ENCODE measurements at places on chromosomes 6 and 20.

GRCh38 chr6:1519597-1519996 lies 90.1 kb upstream of the FOXC1 start:
- no peak for DNase-seq

GRCh38 chr20:8654486-8654885 lies 414.4 kb upstream of the PLCB4 start:
- no peak for DNase-seq

DNA sequence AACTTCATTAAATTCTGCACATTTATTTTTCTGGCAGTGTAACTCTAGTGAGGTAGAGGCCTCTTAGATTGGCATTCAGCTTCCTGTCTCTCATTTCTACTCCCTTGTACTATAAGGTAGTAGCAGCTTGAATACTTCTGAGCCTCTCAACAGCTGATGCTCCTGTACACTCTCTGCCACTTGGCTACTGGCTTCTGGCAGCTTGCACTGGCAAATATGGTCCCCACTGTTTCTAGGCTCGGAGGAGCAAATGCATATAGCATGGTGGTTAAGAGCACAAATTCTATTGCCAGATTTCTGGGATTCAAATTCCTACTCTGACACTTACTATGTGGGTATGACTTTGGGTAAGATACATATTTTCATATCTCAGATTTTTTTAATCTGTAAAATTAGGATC lies 292.8 kb upstream of the ADGRB3 start:
- no peak for DNase-seq

GRCh38 chr20:47785854-47786764 lies 828 bp upstream of the SULF2 start:
- DNase-seq = no peak

DNA sequence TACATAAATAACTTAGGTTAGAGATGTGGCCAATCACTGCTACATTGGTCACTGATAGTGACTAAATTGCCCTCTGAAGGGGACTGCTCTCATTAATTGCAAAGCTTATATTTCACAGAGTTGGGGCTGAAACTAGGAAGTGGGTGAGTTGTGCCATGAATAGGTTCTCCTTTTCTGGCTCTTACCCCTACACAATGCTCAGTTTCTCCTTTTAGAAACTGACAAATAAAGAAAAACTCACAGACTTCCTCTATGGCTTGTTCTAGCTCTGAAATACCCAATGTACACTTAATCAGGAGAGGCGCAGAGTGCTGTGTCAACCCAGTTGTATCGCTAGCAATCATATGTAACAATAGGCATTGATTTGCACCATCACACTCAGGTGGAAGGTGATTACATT lies 41.2 kb upstream of the PROKR2 start:
- DNase-seq = no peak

GRCh38 chr6:125808060-125808459 lies 17.3 kb downstream of the NCOA7 start:
- no peak for DNase-seq

- DNase-seq = no peak
Observed at GRCh38 chr6:138103871-138104270, 3.3 kb downstream of the PERP start.

GRCh38 chr6:63589952-63590411 lies 17.7 kb downstream of the LOC128125822 start:
- no peak for DNase-seq

DNA sequence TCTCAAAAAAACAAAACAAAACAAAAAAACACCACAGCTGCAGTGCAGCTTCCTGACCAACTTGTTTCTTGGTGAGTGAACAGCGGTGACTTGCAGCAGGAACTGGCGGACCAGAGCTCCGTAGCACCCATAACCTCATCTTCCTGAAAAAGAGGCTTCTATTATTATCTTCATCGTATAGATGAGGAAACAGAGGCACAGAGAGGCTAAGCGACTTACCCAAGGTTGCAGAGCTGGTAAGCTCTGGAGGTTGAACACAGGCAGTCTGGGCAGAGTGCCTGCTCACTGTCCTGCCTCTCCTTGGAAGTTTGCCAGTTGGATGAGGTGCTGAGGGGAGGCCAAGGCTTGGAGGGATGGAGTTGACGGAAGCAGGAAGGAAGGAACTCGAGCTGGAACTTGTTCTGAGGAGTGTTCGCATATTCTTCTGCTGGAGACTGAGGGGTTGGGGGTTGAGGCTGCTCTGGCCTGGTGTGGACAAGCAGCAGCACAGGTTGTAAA lies 47.9 kb upstream of the CCDC167 start:
- DNase-seq = peak; percentile 76

GRCh38 chr6:110459137-110459536 lies 17.3 kb downstream of the SLC22A16 start:
- no peak for DNase-seq

DNA sequence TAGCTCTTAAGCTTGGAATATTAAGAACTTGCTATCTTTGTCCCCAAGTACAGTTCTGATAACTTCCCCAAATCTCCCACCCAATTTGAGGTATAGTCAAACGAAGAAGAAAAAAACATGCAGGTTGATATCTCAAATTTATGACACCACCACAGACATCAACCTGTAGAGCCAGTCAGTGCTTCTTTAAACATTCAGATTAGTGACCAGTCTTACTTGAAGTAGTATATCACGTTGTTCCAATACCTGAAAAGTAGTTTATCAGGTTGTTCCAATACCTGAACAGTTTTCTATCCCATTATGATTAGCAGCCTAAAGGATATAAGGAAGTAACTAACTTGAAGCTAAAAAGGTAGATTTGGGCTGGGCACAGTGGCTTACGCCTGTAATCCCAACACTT lies 85.3 kb downstream of the ALDH8A1 start:
- no peak for DNase-seq

GRCh38 chr6:67888886-67889681 lies 746.0 kb upstream of the ADGRB3 start:
- DNase-seq = peak; percentile 58

GRCh38 chr6:52513464-52513863 lies 63.4 kb downstream of the TRAM2 start:
- DNase-seq = no peak

DNA sequence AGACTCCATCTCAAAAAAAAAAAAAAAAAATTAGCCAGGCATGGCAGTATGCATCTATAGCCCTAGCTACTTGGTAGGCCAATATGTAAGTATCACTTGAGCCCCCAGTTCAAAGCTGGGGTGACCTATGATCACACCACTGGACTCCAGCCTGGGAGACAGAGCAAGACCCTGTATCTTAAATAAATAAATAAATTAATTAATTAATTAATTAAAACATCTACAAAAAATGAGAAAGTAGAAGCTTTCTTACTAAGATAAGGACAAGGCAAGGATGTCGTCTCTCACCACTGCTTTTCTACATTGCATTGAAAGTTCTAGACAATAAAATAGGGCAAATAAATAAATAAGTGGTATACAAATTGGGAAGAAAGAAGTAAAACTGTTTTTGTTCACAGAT lies 134.3 kb upstream of the CARMIL1 start:
- DNase-seq = no peak

GRCh38 chr6:30169658-30170614 lies 6.6 kb downstream of the TRIM15 start:
- DNase-seq = peak; percentile 53

GRCh38 chr6:18785810-18786490 lies 398.8 kb downstream of the RNF144B start:
- DNase-seq = no peak

GRCh38 chr6:52325695-52326471 lies 36.1 kb upstream of the PAQR8 start:
- no peak for DNase-seq

GRCh38 chr6:55578537-55579363 lies at the start of gene HMGCLL1:
Gene HMGCLL1, minus strand, starts transcription at chr6:55579192. Its CDS starts 137 bp downstream, at chr6:55579055.
- DNase-seq = no peak

GRCh38 chr20:61611401-61612180 lies 359.5 kb downstream of the CDH4 start:
- no peak for DNase-seq

GRCh38 chr6:164825386-164825785 lies 484.0 kb downstream of the C6orf118 start:
- no peak for DNase-seq

- no peak for DNase-seq
Observed at GRCh38 chr6:92582211-92582610, 837.1 kb downstream of the EPHA7 start.

- DNase-seq = no peak
Observed at GRCh38 chr6:81565071-81565470, 187.4 kb downstream of the TENT5A start.

- no peak for DNase-seq
Observed at GRCh38 chr20:17580895-17581294, 11.0 kb downstream of the DSTN start.

GRCh38 chr6:4491501-4492260 lies 284.5 kb upstream of the CDYL start:
- DNase-seq = no peak

DNA sequence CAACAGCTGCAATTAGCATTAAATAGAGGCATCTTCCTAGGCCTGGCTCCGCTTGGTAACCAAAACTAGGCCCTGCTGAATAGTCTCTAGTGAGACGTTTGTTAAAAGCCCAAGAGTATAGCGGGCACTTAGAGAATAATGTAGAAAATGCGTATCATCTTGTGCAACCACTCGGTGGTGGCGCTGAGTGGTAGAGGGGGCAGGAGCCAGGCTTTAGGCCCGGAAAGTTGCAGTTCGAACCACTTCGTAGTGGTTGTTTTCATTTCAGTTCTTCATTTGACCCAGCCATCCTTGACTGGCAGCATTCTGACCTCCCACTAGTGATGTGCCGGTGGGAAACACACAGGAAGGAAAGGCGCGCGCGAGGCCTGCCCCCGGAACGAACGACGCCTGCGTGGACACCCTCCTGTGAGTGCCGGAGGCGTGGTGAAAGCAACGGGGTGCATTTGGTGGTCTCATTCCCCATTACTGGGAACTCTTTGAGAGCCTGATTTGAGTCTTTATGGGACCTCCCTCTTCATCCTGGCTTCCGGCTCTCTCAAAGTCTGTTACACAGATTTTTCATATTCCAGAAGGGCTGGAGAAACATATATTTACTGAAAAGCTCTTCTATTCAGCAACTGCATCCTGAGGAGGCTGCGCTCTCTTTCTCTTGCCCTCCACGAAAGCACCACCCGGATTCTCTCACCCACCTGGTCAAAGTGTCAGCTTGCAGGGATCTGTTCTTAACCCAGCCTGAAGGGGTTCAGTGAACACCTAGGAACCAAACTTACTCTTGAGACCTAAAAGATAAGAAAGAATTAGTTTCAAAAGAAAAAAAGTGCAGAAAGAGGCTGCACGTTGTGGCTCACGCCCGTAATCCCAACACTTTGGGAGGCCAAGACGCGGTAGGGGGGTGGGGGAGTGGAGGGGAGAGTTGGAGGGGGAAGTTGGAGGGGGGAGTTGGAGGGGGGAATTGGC lies 18.2 kb downstream of the GPX5 start:
- DNase-seq = no peak

DNA sequence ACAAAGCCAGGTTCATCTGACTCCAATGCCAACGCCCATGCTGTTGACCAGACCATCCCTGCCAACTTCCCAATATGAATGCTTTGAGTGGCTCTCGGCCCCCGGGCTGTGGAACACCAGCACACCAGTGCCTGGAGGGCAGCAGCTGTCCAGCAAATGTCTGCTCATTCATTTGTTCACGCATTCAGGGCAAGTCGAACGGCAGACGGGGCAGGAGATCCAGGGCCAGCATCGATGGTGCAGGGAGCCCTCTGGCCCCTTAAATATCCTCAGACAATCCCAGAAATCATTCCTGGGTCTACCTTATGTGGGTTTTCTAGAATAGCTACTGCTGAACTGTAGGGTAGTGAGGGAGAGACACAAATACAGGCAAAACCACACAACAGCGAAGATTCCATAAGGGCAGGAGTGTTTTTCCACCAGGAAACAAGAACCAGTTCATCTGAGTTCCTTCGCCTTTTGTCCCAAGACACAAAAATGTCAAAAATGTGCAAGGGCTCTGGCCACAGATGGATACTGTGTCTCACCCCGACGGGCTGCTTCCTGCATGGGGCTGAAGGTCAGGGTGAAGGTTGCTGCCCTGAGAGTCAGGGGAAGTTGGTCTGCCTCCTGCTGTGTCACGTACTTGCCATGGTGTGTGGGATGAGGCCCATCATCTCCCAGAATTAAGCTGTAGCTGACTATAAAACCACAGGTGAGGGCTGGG lies 15.5 kb downstream of the RIPOR3 start:
- no peak for DNase-seq

GRCh38 chr6:16105854-16106253 lies 23.0 kb upstream of the MYLIP start:
- no peak for DNase-seq

DNA sequence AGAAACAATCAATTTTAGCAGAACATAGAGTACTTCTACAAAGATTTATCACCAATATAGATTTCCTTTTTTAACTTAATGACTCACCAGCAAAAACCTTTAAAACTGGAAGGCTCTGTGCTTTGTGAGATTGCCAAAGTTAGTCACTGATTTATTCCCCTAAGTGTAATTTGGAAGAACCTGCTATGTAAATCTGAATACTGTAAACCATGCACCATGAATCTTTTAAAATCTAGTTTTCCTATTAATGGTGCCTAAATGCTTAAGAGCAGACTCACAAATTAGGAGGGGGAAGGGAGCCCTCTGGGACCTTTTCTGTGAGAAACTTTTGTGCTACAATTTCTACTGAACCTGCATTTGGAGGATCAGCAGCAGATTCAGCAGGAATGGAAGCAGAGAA lies 57.8 kb upstream of the PNRC1 start:
- no peak for DNase-seq

DNA sequence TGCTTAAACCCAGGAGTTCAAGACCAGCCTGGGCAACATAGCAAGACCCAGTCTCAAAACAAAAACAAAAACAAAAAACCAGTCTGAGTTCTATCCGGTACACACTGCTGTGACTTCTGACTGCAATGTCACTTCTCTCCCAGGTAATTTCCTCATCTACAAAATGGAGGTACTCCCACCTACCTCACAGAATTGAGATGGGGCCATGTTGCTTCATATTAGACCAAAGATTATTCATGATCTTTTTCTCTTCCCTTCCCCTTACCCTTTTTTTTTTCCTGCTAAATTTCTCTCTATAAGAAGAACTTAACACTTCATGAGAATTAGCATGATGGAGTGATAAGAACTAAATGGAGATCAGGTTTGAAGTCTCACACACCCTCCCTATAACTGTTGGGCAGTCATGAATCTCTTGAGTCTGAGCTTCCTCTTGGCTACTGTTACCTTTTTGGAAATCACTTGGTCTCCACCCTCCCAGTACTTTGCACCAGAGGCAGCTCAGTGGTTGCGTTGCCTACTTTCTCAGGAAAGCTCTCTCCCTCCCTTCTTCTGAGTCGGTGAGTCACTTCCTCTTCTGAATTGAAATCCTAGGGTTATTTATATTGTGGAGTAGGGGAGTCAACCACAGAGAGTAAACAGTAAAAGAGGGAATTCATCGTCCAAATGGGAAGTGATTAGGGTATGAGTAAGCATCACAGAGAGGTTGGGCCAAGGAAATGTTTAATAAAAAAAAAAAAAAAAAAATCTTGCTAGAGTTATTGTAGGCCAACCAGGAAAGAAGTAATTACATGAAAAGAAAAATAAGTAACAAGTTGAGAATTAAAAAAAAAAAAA lies 59.9 kb upstream of the MAP7 start:
- no peak for DNase-seq

GRCh38 chr6:157893238-157893637 lies 70.2 kb downstream of the SNX9 start:
- DNase-seq = peak; percentile 25
